Stimulated activated CD4-positive, alpha-beta T cell treated with anti-CD3 and anti-CD28 coated beads, Interleukin-4, amount 100 ng/mL, for 1 hour (primary cell): ENCODE measurements at places on chromosomes 11 and 22.
A peak's percentile ranks its signal among the peaks of the same experiment; 100 is the strongest.

GRCh38 chr11:36376009-36376887, 80.2 kb downstream of the PRR5L start:
- DNase-seq: no peak

GRCh38 chr22:35400501-35400790, 506 bp downstream of the MCM5 start:
- peak; percentile 37 for DNase-seq

GRCh38 chr11:112085822-112086421, 634 bp downstream of the TIMM8B start:
- DNase-seq: peak; percentile 50

- no peak for DNase-seq
These were observed 8.7 kb upstream of the CARD18 start for GRCh38 chr11:105148241-105148640.

DNA sequence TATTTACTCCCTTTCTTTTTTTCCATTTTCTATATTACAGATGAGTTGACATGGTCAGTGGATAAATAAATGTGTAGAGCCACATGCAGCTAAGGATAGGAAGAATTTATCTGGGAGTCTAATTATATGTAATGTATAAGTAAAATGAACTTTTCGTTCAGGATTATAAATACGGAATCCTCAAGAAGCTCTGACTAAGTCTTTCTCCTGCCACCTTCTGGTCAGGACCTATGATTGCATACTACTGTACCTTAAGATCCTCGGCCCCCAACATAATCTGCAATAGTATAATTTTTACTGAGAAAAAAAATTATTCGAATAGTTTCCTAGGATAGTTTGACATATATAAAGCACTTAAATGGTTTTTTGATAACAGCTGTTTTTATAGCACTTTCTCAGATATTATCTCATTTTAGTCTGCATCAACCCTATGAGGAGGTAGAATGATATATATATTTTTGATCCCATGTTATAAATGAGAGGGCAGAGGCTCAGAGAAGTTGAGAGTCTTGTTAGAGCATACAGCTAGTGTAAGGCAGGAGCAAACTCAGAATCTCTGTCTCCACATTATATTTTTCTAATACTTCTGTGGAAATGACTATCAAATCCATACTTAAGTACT, 36.1 kb downstream of the CCDC90B start:
- no peak for DNase-seq

GRCh38 chr11:83554876-83555275, 268.7 kb upstream of the CCDC90B start:
- no peak for DNase-seq

DNA sequence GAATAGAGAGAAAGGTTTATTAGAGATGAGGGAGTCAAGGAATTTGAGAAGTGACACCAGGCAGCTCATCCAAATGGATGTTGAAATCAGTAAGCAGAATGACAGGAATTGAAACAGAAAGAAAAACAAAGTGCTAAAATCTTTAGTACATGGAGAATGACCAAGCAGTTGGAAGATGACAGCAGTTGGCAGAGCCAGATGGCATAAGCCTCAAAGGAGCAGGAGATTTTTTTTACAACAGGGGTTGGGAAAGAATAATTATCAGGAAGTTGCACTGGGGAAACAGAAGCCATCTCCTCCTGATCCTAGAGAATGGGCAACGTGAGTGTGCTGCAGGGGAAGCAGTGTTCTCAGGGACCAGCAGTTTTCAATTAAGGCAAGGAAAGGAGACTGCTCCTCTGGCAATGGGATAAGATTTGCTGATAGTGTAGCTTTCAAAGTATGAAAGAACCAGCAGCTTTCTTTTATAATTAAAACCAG, 28.9 kb downstream of the RAB39A start:
- no peak for DNase-seq

GRCh38 chr11:86704710-86705109, 32.3 kb upstream of the ME3 start:
- DNase-seq: no peak

DNA sequence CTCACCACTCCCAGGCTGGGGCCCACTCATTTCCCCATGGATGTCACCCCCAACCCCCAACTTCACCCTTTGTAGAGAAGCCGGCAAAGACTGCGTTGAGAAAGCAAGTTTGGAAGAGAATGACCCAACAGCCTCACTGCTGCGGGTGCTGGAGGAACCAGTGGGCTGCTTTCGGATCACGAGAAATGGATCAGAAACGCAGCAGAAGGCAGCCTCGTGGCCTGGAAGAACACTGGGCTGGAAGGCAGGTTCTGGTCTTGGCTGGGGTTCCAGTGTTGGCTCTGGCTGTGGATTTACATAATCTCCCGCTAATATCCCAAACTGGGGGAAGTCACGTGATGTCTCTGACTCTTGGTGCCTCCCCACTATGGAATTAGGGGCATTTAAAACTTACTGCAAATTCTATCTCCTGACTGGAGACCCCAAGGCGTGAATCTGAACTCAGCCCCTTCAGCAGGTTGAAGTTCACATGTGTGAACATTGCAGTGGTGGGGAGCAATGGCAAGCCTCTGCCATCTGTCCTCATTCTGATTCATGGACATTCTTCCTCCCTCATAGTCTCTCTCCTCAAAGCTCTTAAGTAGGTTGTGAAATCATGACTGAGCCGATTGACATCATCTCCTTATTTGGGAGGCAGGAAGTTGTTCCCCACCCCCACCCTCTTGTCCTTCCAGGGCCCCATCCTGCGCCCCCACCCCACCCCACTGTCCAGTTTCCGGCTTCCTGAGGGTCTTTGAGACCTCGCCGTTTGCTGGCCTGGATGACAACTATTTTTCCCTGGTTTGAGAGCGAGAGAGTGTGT, 37.0 kb upstream of the TIMP3 start:
- DNase-seq: no peak

- DNase-seq: no peak
These were observed 615 bp downstream of the ANO5 start for GRCh38 chr11:22193348-22194051.

- no peak for DNase-seq
These were observed 637.0 kb downstream of the DLG2 start for GRCh38 chr11:84990141-84990540.

- peak; percentile 53 for DNase-seq
These were observed 470 bp downstream of the C11orf98 start for GRCh38 chr11:62664405-62665074.

DNA sequence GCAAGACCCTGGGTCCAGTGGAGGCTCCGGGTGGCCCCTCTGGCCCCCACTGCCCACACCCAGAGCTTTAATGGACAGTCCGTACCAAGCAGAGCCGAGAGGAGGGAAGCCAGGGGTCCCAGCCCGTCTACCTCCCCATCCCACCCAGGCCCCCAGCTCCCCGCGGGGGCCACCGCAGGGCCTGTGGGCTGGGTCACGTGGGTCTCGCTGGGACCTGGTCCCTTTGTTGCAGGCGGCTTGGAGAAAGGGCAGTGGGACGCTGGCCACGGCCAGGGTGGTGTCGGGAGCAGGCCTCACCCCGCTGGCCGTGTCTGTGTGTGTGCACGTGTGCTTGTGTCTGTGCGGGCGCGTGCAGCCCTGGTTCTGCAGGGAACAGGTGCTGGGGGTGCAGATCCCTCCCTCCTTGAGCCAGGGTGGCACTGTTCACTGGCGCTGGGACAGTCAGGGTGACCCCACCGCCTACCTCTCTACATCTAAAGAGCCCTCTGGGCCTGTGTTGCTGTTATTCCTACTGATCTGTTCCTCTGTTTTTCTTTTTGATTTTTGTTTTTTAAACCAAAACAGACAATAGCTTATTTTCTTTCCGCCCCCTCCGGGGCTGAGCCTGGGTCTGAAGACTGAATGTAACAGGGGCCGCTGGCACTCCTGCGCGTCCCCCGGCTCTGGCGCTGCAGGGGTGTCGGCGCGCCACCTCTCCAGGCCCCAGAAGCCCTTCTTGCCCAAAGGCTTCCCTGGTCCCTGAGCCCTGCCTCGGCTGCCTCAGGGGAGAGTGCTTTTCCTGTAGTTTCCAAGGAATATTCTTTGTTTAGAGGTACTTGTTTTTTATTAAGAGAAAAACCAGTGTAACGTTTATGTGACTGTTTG, 20.1 kb upstream of the TMEM191C start:
- DNase-seq: no peak

GRCh38 chr11:80636999-80637398, 1196.2 kb upstream of the TENM4 start:
- DNase-seq: no peak

DNA sequence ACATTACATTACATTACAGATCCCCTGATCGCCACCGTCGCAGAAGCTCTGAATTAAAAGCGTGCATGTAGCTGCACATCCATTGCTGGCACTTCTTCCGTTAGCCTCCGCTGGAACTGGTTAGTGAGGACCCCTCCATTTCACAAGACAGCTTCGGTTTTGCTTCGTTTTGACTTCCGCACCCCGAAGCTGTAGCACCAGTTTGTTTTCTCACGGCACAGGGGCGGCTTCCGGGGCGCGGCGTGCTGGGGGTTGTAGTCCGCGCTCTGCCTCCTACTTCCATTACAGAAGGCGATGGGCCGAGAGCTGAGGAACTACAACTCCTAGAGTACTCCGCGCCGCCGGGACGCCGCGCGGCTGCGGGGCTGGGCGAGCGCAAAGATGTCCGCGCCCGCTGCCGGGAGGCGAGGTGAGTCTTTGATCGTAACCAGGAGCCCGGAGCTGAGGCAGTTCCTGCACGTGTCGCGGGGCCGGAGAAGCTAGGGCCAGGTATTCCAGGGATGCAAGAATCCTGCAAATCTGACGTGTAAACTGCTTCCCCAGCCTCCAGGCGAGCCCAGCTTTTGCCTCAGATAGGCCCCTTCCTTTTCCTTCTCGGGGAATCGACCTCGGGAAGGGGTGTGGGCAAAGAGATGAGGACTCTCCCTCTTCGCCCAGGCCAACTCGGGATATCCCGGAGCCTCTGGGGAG, at the start of gene PEX26:
TSS of gene PEX26 (plus strand) at position 352 of the 690 bp plus-strand sequence. CDS start 387 bp downstream, outside the sequence.
- DNase-seq: peak; percentile 93

GRCh38 chr11:129613071-129613470, 202.6 kb upstream of the TMEM45B start:
- DNase-seq: no peak

DNA sequence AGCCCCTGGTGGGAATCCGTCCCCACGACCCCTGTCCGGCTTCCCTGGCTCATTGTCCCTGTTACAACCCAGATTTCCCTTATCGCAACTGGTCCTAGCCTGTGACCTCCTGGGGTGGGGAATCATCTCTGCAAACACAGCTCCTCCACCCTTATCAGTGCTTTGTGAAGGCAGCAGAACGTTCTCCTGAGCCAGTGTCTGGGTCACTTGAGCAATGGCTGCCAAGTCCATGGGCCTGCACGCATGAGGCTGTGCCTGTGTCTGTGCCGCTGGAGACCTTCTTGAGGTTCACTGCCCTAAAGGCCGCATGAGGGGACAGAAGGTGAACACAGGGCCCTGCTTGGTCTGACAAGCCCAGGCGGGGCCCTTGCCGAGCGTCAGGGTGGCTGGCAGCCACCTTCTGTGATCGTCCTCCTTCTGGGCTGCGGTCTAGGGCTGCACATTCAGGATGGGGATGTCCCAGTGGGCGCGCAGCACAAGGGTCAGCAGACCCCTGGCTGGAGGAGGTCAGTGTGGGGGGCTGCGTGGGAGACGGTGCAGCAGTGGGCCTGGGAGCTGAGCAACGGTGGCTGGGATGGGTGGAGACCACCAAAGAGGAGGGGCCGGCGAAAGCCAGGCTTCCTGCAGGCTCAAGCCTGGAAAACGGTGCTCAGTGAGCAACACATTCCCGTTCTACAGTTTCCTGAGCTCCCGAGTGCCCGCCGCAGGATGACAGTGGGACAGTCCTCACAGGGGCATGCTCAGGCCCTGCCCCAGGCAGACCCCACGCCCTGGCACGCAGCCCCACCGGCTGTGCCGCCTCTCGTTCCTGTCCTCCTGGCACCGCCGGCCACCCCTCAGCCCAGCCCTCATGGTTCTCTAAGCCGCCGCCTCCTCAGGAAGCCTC, 74.1 kb downstream of the CDKN1C start:
- no peak for DNase-seq

DNA sequence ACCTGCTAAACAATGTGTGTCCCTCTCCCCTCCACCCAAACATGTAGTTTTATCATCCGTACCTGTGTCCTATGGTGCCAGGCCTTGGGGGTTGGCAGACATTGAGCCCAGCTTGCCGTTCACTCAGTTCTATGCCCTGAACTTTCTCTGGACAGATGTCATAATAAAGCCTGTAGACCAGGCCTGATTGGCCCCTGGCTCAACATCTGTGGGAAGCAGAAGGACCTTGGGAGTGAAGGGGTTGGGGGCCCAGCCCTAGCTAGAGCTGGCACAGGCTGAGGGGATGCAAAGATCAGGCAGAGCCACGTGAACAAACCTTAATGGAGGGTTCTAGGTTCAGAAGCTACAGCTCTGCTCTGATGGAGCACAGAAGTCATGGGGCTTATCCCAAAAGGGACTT, 600.6 kb downstream of the BUD13 start:
- DNase-seq: no peak

GRCh38 chr11:14374922-14375830, 16.2 kb upstream of the RRAS2 start:
- no peak for DNase-seq

- peak; percentile 19 for DNase-seq
These were observed 1.0 kb upstream of the FNBP4 start for GRCh38 chr11:47768101-47768612.

DNA sequence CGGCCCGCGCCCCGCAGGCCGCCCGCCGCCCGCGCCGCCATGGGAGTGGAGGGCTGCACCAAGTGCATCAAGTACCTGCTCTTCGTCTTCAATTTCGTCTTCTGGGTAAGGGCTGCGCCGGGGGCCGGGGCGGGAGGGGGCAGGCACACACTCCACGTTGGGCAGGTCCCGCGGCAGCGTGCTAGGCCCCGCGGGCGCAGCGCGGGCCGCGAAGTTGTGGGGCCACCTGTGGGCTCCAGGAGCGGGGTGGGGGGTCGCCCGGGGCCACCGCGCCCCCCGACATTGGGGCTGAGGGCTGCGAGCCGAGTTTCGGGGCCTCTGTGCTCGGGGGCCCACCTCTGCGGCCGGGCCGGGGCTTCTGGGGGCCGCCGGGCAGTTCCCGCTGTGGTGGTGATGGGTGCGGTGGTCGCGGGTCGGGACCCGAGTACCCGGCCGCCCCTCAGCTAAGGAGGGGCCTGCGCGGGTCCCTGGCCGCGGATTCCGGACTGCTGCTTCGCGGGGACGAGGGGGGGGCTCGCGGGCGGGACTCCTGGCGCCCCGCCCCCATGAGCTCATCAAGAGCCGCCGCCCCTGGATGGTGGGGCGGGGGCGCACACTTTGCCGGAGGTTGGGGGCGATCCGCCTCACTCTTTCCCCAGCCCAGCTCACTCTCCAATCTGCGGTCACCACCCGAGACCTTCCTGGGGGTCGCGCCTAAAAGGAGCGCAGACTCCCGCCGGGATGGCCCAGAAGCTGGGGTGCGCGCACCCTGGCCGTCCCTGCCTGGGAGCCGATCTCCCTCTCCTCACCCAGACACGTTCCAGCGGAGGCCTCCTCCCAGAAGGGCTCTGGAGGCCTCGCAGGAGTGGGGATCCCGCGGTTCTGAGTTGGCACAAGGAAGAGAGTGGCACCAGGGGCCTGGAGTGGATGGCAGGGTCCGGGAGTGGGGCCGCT, 667 bp downstream of the CD81 start:
- peak; percentile 71 for DNase-seq

DNA sequence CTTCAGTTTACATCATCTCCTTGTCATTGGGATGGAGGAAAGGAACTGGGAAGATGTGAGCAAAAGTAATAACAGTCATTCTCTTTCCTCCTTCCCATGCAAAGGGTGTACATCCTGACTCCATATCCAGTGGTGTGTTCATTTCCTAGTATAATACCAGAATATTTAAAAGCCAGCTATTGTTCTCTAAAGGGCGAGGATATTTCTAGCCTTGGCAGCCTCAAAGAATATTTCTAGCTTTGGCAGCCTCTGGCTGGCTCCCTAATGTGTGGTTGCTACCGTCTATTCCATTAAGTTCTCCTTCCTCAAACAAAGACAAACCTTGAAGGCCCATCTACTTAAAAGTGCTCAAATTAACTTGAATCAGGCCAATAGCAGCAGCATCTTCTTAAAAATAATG, 114.0 kb downstream of the FAM76B start:
- no peak for DNase-seq
